NCI-H187 (cell line): ENCODE measurements at places on chromosomes 6 and 20.

GRCh38 chr20:56001106-56001785 is 4.1 kb downstream of the CBLN4 start:
- no peak for DNase-seq

DNA sequence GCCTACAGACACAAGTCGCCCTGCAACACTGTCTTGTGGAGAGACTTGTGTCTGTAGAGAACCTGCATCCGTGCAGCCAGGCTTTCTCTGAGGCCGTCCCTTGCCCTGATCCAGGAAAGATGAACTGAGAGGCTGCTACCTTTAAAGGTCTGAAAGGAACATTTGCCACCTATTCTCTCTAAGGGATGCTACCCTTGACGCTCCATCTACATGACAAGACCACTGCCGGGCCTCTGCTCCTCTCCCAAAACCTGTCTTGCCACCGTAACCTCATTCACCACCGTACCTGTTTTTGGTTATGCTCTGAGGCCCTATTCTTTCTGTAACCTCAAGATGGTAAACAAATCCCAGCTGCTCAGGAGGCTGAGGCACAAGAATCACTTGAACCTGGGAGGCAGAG is 73.9 kb downstream of the FOXF2 start:
- no peak for DNase-seq

DNA sequence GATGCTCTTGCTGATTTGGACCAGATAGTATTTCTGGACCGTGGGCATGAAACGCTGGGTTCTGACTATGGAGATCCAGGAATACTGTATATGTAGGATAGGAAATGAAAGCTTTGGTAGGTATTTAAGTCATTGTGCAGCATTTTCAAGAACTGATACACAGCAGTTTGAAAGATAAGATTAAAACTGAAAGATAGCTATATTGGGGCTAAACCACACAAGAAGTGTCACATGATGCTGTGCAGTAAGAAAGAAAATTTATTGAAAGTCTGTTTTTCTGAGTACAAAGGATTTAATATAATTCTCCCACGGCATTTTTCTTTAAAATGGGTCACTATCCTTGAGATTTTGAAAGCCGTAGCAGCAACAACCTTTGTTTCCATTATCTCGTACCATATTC is 305 bp downstream of the IL17A start:
- DNase-seq, result no peak

- no peak for DNase-seq
These were observed 151.3 kb downstream of the SLC16A10 start for GRCh38 chr6:111238464-111239119.

- no peak for DNase-seq
These were observed 845 bp downstream of the ZMYND8 start for GRCh38 chr20:47355489-47356219.

DNA sequence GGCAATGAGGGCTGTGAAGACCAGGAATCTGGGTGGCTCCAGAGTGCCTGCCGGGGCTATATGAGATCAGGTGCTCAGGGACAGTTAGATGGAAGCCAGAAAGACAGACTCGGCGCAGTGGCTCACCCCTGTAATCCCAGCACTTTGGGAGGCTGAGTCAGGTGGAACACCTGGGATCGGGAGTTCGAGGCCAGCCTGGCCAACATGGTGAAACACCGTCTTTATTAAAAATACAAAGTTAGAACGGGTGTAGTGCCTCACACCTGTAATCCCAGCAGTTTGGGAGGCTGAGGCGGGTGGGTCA is 43.4 kb downstream of the BCAS4 start:
- no peak for DNase-seq

DNA sequence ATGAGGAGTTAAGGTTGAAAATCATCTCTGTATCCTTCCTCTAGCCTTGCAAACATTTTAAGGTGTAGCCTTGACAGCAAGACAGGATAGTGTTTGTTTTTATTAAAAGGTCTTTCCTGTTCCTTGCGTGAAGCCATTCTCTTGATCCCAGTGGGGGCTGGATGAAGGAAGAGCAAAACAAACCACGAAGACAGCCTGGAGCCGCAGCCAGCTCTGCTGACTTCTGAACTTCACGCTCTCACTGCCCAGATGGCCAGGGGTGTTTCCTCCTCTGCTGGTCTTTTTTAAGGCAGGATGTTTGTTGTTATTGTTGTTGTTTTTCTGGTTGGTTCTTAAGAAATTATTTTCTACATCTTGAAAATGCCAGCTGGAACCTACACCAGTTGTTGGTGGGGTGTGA is 156.4 kb downstream of the MTHFD1L start:
- DNase-seq, result no peak
